Mesenteric fat pad (tissue), 1 donor: ENCODE measurements at places on chromosomes 16 and 17. TPM values are rescaled to one million over a fixed set of nuclear protein-coding genes. Genes with fewer than 3 reads are reported as not detected.

GRCh38 chr17:66944351-66945146 lies 20.0 kb upstream of the CACNG4 start:
- peak; percentile 69 for DNase-seq

- no peak for DNase-seq
Measured at GRCh38 chr17:43562679-43563599, 16.8 kb upstream of the ETV4 start.

DNA sequence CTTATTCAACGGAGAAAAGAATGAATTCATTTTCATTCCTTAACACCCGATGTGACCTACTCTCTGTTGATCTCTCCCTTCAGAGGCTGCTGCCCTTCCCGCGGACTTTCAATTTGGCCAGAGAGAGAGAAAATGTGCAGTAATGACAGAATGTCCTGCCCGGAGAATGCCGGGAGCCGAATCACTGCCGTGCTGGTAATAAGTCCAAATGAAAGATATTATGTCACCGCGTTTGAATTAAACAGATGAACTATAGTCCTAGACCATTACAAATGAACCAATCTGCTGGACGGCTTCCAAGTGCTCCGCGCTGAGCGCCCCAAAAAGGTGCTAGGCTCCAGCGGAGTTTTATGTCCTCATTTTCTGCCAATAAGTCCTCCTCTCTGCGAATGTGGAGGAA lies 14.7 kb upstream of the C16orf82 start:
- no peak for DNase-seq

DNA sequence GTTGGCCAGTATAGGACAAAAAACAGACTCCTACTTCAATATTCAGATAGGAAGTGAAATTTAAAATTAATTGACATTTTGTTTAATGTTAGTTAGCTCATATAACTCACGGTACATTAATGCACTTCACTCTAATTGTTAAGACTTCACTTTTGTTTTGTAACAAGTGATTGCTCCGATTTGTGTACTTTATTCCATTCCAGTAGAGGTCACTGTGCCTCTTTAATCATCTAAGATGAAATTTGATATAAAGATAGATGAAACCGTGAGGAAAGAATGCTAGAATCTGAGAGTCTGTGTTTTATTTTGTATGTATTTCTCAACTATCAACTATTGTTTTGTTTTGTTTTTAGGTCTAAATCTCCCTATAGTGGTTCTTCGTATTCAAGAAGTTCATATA lies 29.0 kb downstream of the RBBP6 start:
- DNase-seq: no peak

DNA sequence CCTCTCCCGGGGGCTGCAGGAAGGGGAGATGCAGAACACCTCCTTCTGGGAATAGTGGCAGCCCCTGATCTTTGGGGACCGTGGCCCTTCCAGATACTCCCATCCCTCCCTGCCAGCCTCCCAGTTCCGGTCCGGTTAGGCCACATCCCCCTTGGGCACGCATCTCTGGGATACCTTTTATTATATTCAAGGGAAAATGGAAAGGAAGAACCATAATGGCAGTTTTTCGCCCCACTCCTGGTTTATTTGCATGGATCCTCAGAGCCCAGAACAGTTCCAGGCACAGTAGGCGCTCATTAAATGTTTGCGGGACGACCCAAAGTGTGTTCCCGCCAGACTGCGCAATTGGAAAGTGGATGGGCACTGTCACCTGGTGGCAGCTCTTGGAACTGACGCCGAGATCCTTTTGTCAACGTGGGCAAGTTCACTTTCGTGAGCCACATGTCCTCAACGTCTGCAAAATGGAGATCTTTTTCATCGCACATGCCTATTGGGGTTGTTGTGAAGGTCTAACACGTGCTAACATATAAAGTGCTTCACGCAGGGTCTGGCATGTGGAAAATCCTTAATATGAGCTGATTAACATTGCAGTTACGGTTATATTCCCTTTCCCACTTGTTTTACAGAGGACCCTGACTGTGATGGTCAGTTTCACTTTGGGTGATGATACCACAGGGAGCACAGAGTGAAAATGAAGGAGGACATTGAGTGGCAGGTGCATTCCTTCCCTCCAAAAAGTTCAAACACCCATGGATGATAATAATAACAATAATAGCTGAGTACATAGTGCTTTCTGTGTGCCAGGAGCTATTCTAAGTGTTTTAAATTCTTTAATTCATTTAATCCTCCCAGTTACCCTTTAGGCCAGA lies 1.7 kb upstream of the GPRC5B start:
- no peak for DNase-seq

DNA sequence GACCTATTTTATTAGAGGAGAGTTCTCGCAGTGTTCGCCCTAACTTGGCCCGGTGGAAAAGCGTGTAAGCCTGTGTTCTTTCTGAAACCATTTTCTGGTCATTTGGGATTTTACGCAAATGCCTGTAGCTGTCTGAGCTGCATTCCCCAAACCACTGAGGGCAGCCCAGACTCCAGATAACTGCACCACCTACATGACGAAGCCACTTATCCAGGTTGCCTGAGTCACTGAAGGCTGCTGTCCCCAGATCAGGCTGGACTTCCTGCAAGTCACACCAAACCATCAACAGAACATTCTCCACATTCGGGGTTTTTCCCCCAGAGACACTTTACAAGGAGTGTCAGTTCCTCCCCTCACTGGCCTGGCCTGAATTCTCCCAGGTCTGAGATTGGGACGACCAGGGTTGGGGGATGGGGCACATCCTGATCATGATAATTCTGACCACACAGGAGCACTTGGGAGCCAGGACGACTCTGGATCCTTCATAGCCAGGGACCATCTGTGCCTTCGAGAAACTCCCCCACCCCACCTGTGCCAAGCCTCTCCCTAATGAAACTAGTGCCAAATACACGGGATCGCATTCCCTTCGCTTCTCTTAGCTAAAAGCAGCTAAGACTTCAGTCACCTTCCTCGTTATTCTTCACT lies 2.3 kb downstream of the RPRML start:
- DNase-seq: no peak

- DNase-seq: peak; percentile 53
Measured at GRCh38 chr17:28615260-28615940, 1.4 kb upstream of the RSKR start.

- DNase-seq: no peak
Measured at GRCh38 chr17:39543176-39543575, 64.5 kb downstream of the NEUROD2 start.

- no peak for DNase-seq
Measured at GRCh38 chr16:7025616-7026190, 306.9 kb upstream of the RBFOX1 start.

GRCh38 chr16:5616841-5617240 lies 519.2 kb upstream of the EEF2KMT start:
- DNase-seq: no peak

GRCh38 chr17:39703913-39704312 lies 4.0 kb downstream of the ERBB2 start:
- no peak for DNase-seq

DNA sequence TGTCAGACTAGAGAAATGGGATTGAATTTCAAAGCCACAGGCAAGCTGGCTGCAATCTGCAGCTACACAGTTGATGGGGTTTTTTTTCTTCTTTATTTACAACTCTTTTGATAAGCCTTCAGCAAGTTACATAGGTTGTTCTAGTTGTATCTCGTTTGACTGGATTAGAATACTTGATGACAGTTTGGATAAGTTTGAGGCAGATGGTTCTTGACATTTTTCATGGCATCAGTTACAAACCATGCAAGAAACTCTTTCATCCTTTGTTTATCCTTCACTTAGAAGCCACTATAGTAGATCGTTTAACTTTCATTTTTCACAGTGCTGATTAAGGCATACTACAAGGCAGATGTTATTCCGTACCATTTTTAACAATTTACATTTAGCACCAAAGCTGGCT lies 238.9 kb downstream of the TOX3 start:
- no peak for DNase-seq

BICDL2 gene
- total RNA-seq: not detected

KRTAP16-1 gene
- not detected for total RNA-seq

PRSS22 gene
- total RNA-seq: not detected

CDRT15 gene
- total RNA-seq: not detected

EPOP gene
- total RNA-seq: 2.5 TPM

PNPO gene
- 28.2 TPM for total RNA-seq

KRT33B gene
- total RNA-seq: not detected

SPNS3 gene
- total RNA-seq: not detected

OR1A1 gene
- not detected for total RNA-seq

KRTAP2-1 gene
- not detected for total RNA-seq
